ENCODE measurements at places on chromosomes 2 and 18.
A peak's percentile ranks its signal among the peaks of the same experiment; 100 is the strongest.

- no peak for DNase-seq
These were observed 123.0 kb downstream of the PMAIP1 start for GRCh38 chr18:60022671-60023276.

DNA sequence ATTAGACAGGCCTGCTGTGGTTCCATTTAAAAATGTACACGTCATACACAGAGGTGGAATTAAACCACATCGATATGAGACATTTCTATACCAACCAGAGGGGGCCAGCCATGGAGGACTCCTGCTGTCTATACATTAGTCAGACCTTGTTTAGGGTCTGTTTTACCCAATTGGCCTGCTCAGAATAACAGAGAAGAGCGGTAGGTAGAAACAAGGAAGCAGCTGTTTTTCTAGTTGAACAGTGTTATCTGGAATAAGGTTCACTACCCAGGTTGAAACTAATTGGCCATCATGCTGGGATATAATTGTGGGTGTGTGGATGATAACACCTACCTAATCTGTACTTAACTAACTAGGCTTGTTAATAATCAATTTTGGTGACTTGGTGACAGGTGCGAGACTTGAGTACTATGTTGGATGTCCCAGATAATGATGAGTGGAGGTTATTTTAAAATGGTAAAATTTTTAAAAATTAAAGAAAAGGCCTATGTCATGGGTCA lies 47.5 kb downstream of the RHBDD1 start:
- DNase-seq = no peak

DNA sequence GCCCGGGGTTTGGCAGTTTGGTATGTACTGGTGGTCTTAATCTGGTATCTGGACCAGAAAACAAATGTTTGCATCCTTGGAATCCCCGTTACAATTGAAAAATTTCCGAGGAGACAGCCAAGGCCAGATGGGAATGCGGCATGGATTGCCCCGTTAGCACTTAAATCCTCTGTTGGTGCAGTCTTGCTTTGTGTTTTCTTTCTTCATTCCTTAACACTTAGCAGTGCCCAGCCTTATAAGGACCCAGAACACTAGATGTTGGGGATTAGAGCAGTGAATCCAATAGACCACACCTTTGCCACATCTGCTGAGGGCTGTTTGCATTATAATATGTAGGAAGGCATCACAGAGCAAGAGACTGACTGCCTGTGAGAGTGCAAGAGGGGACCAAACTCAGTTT lies 12.8 kb upstream of the ZNF532 start:
- DNase-seq = no peak

DNA sequence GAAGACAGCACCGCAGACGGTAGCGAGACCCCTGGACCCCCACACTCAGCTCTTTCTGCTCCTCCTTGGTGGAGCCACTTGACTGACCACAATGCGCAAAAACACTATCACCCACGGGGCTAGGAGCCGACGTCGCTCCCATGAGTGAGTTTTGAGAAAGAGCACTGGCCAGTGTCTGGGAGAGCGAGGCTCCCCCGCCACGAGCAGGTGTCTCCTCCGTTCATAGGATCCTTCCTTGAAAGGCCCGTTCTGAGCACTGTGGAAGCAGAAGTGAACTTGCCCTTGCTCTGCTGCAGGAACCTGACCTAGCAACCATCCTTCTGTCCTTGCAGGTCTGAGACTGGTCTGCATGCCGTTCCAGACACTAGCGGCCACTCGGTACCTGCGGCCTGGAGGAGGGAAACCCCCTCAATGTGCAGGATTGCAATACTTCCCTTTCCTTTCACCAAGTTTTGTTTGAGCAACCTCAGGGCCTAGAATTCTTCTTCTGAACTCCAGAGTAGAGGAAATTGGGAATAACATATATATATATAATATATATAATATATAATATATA lies 12.9 kb upstream of the ZNF516 start:
- no peak for DNase-seq

- DNase-seq = no peak
These were observed 71.8 kb downstream of the TNS1 start for GRCh38 chr2:217930761-217931563.

- DNase-seq = no peak
These were observed 151.5 kb downstream of the SLC8A1 start for GRCh38 chr2:40300391-40300790.

DNA sequence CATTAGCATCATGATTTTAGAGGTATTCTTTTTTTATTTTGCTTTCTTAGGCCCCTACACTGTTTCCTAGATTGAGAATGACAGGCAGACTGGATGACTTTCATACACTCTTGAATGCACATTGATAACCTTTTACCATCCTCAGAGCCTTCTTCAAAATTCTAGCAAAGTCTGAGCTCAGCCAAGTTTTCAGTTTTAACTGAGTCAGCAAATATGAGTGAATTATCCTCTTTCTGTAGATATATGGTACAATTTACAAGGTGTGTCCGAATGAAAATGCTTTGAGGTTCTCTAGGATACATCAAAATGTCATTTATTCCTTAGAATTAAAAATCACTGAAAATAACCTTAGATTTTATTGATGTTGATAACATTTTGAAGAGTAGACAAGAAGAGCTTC lies 1038.2 kb upstream of the POU3F3 start:
- no peak for DNase-seq

- no peak for DNase-seq
These were observed 140.5 kb downstream of the ZFP36L2 start for GRCh38 chr2:43085929-43086328.

GRCh38 chr2:18430996-18431748 lies 129.3 kb downstream of the RDH14 start:
- no peak for DNase-seq

- no peak for DNase-seq
These were observed 24.4 kb downstream of the SGPP2 start for GRCh38 chr2:222448748-222449181.

DNA sequence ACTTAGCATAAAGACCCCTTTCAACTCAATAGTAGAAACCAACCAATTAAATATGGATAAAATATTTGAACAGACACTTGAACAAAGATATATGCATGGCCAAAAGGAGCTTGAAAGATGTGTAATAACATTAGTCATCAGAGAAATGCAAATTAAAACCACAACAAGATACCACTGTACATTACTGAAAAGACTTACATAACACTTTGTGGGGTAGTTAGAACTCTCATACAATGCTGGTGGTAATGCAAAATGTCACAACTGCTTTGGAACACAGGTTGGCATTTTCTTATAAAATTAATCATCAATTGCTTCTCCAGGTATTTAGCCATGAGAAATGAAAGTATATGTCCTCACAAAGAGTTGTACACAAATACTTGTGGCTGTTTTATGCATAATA lies 60.7 kb downstream of the TTC27 start:
- no peak for DNase-seq

DNA sequence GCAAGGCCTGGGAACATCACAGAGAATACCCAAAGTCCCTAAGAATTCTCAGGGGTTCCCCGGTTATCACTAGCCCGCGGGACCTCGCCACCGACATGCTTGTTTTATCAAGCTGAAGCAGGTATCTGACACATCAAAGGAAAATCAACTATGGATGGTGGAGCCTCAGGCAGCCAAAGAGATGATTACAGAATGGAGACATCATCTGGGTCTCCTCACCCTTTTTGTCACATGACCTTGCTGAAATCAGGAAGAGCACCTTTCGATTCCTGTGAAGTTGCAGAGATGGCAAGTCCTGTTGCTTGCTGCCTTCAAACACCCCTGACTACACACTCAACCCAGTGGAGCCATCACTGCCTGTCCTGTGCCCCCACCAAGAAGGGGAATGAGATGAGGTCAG lies 19.2 kb upstream of the CAB39 start:
- no peak for DNase-seq

- no peak for DNase-seq
These were observed 96.2 kb downstream of the NCK2 start for GRCh38 chr2:105840933-105841332.

DNA sequence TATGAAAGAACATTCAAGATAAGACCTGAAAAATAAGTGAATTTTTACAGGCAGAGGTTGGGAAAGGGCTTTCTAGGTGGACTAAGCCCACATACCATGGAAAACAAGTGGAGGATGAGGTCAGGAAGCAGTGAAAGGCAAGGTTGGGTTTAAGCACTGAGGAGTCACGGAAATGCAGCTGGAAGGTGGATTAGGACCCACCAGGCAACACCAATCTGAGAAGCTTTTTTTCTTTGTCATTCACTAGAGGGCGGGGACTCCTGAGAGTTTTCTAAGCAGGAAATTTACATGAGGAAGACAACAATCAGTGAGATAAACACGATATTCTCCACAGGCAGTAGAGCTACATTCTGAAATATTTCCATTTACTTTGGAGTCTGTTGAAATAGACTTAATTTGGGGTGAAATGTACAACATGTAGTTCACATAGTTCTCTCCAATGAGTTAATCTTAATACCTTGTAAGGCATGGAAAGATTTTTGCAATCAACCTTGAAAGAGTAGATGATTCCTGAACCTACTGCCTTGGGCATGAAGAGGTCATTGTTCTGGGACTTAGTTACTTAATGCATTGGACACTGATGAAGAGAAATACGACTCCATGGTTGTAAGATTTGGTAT lies 40.7 kb downstream of the VIT start:
- DNase-seq = no peak

DNA sequence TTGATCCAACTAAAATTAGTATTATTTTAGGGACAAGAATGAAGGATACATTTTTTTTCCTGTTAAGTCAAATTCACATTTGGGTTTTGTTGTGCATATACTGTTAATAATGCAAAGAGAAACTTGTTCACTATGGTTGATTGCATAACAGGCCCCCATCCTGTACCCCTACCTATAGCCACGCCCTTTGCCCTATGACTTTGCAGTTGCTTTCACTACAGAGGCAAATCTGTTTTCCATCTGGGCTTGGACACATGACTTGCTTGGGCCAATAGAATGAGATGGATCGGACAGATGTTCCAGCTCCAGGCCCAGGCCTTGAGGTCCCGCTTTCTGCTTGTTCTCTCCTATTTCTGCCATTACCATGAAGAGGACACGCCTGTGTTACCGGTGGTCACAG lies 278.5 kb upstream of the HNRNPA3 start:
- DNase-seq = no peak

GRCh38 chr2:168363347-168364092 lies 92.6 kb upstream of the CERS6 start:
- DNase-seq = no peak

DNA sequence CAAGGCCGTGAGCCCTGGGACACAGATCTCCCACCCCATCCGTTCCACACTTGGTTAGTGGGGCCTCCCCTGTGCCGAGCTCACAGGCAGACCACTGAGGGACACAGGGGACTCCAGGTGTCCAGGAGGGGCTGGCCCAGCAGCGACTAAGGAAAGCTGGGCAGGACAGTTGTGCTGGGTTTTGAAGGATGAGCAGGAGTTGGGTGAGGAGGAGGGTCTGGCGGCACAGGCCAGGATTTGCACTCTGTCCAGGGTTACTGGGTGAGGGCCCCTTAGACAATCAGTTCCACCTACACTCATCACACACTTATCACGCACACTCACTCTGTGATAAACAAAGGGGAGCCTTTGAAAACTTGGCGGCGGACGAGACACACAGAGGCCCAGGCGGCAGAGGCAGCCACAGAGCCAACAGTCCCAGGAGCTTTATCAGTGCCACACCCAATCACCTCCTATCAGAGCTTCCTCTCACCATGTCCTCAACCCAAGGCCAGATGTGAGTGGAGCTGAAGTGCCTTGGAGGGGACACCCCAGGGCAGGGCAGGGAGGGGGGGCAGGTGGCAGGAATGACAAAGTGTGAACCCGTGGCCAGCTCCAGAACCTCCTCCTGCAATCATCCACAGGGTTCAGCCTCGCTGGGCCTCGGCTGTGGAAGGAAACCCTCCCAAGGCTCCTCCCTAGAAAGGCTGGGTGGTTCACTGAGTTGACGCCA lies 26.6 kb downstream of the BIN1 start:
- peak; percentile 86 for DNase-seq

DNA sequence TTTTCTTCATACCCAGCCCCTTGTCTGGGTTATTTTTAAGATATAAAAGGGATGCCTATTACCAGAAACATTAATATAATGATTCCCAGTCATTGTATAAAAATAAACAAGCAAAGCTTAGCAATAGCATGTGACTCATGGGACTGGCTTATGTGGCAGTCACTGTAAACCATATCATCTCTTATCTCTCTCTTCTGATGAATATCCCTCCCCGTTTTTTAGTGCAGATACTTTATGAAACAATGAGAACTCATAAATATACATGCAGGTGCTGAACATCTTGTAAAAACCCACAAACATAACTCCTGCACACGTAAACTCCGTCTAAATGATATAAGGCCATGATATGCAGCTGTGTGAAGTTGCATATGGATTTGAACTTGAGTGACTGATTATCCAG lies 154.9 kb downstream of the MGAT5 start:
- DNase-seq = no peak

GRCh38 chr2:23433282-23433681 lies 48.3 kb downstream of the KLHL29 start:
- no peak for DNase-seq

DNA sequence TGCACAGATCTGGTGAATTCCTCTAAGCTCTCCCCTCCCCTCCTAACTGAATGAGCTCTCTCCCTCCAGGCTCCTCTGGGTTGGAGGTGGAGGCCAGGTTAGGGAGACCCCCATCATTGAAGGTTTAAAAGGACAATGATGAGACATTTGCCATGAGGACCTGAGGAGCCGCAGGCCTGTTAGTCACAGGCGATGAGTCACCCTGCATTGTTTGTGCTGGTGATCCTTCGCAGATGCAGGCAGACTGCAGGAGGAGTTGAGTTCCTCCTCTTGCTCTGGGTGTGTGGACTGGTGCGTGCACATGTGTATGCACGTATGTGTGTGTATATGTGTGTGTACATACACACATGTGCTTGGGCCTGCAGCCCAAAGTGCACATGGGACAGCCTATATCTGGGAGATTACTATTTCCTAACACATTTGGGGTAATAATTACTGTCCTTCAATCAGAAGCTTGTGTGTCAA lies 42.0 kb downstream of the MCFD2 start:
- DNase-seq = peak; percentile 74

DNA sequence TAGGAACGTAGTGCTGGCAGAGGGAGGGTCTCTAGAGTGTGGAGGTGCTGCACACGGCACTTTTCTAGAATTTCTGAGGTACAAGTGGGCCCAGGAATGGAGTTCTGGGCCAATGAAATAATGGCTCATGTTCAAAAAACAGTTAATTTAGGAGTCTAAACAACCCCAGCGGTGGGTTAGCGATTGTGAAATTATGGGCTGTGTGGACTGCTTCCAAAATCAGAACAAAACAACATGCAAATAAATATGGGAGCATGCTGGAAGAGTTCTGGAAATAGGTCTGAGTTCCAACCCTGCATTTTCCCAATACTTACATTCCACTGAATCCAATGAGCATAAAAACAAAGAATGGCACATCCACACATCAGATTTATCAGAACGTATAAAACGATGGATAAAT lies 317.6 kb downstream of the AFF3 start:
- no peak for DNase-seq

GRCh38 chr2:43941966-43942365 lies 53.8 kb downstream of the LRPPRC start:
- no peak for DNase-seq

GRCh38 chr18:79260023-79260422 lies 135.7 kb upstream of the NFATC1 start:
- DNase-seq = no peak

GRCh38 chr18:58970943-58971790 lies 106.5 kb downstream of the ZNF532 start:
- no peak for DNase-seq

- DNase-seq = peak; percentile 83
These were observed 1.2 kb downstream of the GLS start for GRCh38 chr2:190881598-190882410.

- DNase-seq = no peak
These were observed 192.6 kb downstream of the MGAT5 start for GRCh38 chr2:134446383-134447017.

GRCh38 chr18:70386582-70386981 lies 97.7 kb downstream of the SOCS6 start:
- DNase-seq = no peak

Measured in activated CD4-positive, alpha-beta T cell treated with anti-CD3 and anti-CD28 coated beads for 36 hours (primary cell).